Suppressor macrophage treated with lipopolysaccharide for 4 hours (primary cell): ENCODE measurements at places on chromosomes 13 and 19.

GRCh38 chr19:993361-993830, 6.8 kb upstream of the GRIN3B start:
- no peak for DNase-seq

- DNase-seq, result peak; percentile 23
Measured at GRCh38 chr19:43527860-43528622, 1.0 kb upstream of the ETHE1 start.

GRCh38 chr19:10593820-10594637, 6.9 kb upstream of the AP1M2 start:
- peak; percentile 47 for DNase-seq

DNA sequence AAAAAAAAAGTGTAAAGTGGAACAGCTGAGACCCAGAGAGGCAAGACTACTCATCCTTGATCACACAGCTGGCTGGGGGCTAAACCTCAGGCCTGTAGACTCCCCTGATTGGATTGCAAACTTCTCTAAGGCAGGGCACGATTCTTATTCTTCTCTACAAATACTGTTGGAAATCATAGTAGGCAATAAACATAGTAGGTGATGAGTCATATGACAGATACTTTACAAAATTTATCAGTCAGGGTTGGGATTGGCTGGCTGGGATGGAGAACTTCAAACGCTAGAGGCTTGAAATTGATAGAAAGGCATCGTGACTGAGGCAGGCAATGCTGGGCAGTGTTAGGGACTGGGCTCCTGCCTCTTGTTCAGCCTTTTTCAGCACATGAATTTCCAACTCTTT, 5.9 kb upstream of the MATK start:
- DNase-seq, result no peak
